ENCODE measurements at places on chromosomes 4 and X. TPM values are rescaled to one million over a fixed set of nuclear protein-coding genes. Genes with fewer than 3 reads are reported as not detected.

GRCh38 chr4:80265571-80266252, 752 bp upstream of the FGF5 start:
- peak; percentile 65 for DNase-seq

- no peak for DNase-seq
Observed at GRCh38 chrX:64842492-64842891, 133.8 kb downstream of the ZC4H2 start.

Gene NRK
- total RNA-seq: 8.0 TPM

DNA sequence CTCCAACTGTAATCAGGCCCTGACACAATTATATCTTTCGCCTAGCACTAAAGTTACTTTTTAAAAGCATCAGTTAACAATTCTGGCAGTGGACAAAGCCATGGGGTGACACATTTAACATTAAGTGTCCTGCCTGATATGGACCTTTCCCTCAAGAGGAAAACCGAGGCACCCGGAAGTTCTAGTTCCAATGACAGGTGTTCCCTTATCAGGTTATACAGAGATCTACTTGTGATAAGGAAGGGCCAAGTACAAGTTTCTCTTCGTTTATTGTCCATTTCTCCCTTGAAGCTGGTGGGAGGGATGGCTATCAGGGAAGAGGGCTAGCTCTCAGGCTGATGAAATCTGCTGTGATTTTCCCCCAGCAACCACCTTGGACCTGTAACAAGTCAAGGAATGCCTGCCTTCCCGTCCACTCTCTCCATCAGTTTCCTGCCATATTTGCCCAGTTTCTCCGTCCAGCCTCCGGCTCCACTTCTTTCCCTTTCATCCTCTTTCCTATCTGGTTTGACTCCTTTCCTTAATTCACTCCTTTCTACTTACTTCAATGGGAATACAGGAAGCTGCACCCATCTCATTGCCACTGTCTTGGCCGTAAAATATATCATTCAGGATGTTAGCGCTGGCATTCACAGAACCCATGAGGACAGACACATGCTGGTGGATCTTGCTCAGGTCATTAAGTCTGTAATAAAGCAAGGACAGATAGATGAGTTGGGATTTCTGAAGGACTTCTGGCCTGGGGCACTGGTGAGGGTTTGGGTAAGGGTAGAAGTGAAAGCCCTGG, 95.0 kb downstream of the DGKK start:
- no peak for DNase-seq

- DNase-seq: no peak
Observed at GRCh38 chrX:46044486-46044885, 500.7 kb downstream of the ZNF674 start.

- DNase-seq: no peak
Observed at GRCh38 chr4:127229855-127230608, 402.7 kb upstream of the INTU start.

Gene BMX
- total RNA-seq: 86.0 TPM

Gene LRAT
- total RNA-seq: not detected

- DNase-seq: no peak
Observed at GRCh38 chr4:138668309-138668708, 347.3 kb upstream of the NOCT start.

DNA sequence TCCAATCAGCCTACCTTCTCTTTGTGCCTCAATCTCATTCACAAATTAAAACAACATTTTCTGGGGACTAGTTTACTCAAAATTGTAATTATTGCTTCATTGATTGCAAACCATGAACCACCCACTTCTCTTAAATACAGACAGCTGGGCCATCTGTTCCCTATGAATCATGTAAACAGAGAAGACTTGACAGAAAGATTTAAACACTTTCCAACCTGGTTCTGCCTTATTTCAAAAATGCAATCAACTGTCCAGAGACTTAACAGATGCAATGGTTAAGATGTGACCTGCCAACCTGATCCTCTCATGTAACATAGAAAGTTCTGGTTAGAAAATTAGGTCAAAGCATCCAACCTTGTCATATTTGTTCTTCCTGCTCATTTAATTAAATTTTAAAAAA, 20.8 kb upstream of the SERTM2 start:
- no peak for DNase-seq

Gene OR13H1
- total RNA-seq: not detected

- DNase-seq: no peak
Observed at GRCh38 chrX:153780678-153781427, at the start of gene SRPK3. SRPK3 (plus strand) TSS chrX:153781041; CDS start chrX:153781087, 46 bp downstream.

Gene ZNF711
- total RNA-seq: 5.2 TPM

GRCh38 chr4:113781439-113782040, 20.0 kb upstream of the CAMK2D start:
- peak; percentile 58 for DNase-seq

DNA sequence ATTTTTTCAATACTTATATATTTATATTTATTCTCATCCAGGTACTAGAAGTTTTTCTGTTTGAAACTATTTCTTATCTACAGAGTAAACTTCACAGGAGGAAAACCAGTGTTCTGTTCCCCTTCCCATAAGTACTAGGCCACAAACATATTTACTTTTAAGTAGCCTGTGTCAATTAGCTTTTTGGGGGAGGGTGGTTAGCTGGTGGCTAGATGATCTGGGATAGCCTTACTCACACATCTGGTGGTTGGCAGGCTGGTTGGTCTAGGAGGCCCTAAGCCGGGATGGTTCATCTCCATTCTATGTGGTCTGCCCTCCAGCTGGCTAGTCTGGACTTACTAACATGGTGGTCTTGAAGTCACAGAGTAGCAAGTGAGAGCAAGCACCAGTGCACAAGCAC, 6.2 kb downstream of the JADE3 start:
- no peak for DNase-seq

- no peak for DNase-seq
Observed at GRCh38 chrX:150856101-150856500, 42.4 kb downstream of the CD99L2 start.

Gene EPGN
- not detected for total RNA-seq

DNA sequence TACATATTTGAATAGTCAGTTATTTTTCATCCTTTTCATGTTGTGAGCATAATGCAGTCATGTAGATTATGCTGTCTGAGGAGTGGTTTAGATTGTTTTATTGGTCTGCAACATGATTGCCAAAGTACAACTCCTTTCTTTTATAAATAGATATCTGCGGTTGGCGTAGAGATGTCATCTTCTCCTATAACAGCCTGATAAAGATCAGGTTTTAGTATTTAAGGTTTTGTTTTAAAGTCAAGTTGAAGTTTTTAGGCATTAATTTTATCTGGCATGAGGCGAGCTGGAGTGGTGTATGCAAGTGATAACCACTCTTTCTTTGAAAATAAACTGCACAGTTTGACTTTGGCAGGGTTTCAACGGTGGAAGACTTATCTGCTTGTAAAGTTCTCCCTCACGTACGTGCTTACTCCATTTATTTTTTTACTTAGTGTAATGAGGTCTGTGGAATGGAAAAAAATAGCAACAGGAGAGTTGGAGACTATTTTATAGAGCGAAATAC, 126.3 kb downstream of the FBXO8 start:
- DNase-seq: no peak

GRCh38 chr4:98203332-98204235, 57.6 kb upstream of the RAP1GDS1 start:
- no peak for DNase-seq

DNA sequence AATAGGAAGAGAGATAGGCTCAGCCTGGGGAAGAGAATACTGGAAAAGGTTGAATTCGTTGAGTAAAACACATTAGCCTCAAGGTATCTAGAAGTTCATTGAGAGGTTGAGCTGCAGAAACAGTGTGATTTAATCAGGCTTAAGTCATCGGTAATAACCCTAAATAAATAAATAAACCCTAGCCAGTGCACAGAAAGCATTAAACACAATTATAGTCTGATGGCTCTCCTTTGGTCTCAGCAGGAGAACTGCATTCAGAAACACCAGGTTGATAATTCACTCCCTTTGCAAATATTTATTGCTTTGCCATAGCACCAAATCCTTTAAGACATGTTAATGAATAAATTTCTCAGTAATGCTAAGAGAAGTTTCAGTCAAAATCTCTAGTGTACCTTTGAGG, 9.6 kb downstream of the DCX start:
- no peak for DNase-seq

DNA sequence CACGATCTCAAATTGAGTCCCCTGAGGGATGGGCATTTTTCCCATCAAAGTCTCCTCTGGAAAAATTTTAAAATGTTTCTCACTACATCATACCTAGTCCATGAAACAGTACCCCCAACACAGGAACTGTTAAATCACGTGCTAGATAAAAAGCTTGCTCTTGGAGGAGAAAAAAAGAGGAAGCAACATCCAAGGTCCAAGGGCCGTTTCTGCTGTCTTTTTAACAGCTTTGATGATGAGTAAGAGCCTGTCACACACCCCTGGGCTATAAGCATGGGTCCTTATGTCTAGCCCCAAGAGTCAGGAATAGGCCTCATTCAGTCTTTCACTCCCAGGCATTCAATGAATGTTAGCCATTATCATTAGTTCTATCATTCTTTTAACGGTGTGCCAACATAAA, 128.9 kb downstream of the SH3KBP1 start:
- no peak for DNase-seq

Gene GABRQ
- not detected for total RNA-seq

GRCh38 chr4:8160233-8160560, 1.6 kb upstream of the ABLIM2 start:
- DNase-seq: no peak

Gene PAGE2
- total RNA-seq: not detected

DNA sequence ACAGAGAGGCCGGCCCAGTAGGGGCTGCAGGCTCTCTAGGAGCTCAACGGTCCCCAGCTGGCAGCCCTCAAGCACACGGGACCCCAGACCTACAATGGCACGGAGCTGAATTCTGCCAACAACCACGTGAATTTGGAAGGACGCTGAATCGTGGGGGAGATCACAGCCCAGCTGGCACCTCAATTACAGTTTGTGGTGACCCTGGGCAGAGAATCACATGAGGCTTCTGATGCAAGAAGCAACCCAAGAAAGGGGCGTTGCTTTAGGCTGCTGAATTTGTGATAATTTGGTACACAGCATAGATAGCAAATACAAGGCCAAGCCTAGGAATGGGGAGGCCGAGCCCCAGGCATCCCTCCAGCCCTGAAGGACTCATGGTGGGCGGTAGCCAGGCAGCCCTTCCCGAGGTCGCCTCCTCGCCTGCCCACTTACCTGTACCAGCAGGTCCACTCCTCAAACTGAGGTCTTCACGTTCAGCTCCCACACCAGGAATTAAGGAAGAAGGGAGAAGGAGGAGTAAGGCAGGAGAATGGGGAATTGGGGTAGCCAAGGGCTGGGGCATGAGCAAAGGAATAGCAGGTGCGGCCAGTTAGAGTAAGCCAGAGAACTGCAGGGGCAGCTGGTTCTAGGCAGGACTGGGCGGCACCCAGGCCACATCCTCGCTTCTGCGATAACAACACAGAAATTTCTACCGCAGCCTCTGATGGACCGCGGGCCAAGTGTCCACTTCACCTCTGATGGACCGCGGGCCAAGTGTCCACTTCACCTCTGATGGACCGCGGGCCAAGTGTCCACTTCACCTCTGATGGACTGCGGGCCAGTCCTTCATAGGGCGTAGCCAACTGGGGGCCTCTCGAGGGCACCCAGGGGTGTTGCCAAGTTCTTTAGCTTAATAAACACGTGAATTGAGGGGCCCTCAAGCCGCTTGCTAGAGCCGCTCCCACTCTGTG, 23.4 kb upstream of the HTRA3 start:
- no peak for DNase-seq

- no peak for DNase-seq
Observed at GRCh38 chr4:37132975-37133360, 111.6 kb upstream of the NWD2 start.

GRCh38 chr4:40870150-40870549, 120.4 kb downstream of the NSUN7 start:
- no peak for DNase-seq

Data from endothelial cell of umbilical vein (primary cell).